ENCODE measurements at places on chromosomes 1 and 21.

DNA sequence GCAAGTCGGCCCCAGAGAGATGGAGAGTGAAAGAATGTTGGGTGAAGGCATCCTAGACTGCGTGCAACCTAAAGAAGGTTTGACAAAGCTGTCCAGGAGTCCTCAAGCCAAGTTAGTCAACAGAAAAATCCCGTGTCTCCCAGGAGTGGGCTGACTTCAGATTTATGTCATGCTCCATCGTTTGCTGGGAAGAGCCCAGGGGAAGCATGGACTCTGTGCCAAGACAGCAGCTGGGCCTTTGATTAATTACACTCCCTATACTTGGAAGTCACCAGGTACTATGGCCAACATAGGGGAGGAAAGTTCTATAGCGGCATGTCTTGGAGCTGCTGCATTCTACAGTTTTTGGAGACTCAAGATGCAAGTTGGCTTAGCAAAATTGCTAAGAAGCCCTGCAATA is 247.4 kb downstream of the KAZN start:
- no peak overlapping the region for H3K4me3 ChIP-seq
- H3K27me3 ChIP-seq: no peaks in the 10 kb centered on the region
- H3K36me3 ChIP-seq: no peaks in the 10 kb centered on the region
- DNase-seq: no peak
- peaks cover 16% of the 10 kb centered on the region for H3K4me1 ChIP-seq

DNA sequence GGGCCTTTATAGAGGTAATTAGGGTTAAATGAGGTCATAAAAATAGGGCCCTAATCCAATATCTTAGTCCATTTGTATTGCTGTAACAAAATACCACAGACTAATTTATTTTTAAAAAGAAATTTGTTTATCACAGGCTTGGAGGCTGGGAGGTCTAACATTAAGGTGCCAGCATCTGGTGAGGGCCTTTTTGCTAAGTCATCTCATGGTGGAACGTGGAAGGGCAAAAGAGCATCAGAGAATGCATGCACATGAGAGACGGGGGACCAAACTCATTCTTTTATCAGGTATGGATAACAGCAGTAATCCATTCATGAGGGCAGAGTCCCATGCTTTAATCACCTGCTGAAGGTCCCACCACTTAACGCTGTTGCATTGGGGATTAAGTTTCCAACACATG is 313.8 kb downstream of the GRIK1 start:
- H3K36me3 ChIP-seq: no peaks in the 10 kb centered on the region
- H3K4me1 ChIP-seq: no peaks in the 10 kb centered on the region
- no peak overlapping the region for H3K4me3 ChIP-seq
- no peak for DNase-seq

- no peak for DNase-seq
- no peaks in the 10 kb centered on the region for H3K27me3 ChIP-seq
- H3K4me1 ChIP-seq: no peaks in the 10 kb centered on the region
- H3K36me3 ChIP-seq: no peaks in the 10 kb centered on the region
- no peak overlapping the region for H3K4me3 ChIP-seq
These were observed 79.8 kb downstream of the LHX8 start for GRCh38 chr1:75214017-75214416.

- peak; percentile 62 for DNase-seq
- H3K27me3 ChIP-seq: no peaks in the 10 kb centered on the region
- no peak overlapping the region for H3K4me3 ChIP-seq
- H3K36me3 ChIP-seq: 0 out of 2 replicates have a peak, but pooled peaks cover 10% of the 10 kb centered on the region
- H3K27ac ChIP-seq: no peak overlapping the region
- H3K4me1 ChIP-seq: no peaks in the 10 kb centered on the region
These were observed 39.5 kb downstream of the TOR3A start for GRCh38 chr1:179121159-179121938.

DNA sequence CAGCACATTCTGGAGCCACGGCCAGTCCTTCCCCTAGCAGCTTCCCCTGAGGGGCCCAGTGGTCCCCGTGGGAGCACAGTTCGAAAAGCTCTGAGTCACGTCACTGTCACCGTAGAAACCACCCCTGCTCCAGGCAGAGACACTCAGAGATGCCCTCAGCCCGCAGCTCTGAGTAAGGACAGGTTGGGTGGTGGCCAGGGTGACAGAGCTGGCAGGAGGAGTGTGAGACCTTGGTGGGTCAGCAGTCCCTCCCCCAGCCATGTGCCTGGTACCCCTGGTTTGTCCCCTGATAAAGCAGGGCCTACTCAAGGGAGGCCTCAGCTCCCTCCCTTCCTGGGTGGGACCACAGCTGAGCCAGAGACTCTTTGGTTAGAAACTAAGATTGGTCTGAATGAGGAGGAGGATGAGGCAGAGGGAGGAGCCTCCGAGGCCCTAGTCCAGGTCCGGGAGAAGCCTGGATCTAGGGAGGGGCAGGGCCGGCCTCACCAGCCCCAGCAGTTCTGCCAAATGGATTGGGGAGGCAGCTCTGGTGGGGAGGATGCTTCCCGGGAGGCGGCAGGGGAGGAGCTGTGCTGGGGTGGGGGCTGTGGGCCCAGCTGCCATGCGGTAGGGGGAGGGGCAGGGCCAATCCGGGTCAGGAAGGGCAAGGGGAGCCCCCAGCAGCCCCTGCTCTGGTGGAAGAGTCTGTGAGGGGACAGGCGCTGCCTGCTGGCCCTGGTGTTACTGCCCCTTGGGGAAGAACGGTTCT is 55.2 kb downstream of the SLC9A1 start:
- H3K27me3 ChIP-seq: no peaks in the 10 kb centered on the region
- H3K4me3 ChIP-seq: no peak overlapping the region
- H3K36me3 ChIP-seq: no peaks in the 10 kb centered on the region
- no peak for DNase-seq
- H3K4me1 ChIP-seq: no peaks in the 10 kb centered on the region

DNA sequence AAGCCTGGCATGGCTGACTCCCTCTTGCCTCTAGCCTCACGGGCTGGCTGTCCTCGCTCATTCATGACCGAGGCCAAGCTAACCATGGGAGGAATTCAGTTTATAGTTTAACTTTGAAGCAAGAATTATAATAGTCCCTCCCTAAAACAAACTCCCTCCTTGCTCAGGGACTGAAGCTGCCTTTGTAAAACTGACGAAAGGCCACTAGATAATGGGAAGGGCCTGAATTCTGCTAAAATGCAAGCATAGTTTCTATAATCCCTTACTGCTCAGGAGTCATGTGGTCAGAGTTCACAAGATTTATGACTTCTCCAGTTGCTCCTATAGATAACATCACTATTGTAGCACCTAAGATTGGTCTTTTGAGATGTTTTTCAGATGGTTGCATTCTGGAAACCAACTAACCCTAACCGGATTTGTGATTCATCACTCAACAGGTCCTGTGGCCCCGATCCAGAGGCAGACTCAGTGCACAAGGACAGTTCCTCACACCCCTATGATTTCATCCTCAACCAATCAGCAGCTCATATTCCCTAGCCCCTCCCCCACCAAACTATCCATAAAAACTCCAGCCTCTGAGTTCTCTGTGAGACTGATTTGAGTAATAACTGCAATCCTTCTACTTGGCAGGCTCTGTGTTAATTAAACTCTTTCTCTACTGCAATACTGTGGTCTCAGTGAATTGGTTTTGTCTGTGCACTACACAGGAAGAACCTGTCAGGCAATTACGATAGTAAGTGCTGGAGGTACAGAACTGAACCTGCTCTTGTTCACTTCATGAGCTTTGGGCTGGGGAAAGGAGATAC is 26.4 kb downstream of the HHIPL2 start:
- no peaks in the 10 kb centered on the region for H3K4me1 ChIP-seq
- no peak overlapping the region for H3K27ac ChIP-seq
- no peaks in the 10 kb centered on the region for H3K36me3 ChIP-seq

DNA sequence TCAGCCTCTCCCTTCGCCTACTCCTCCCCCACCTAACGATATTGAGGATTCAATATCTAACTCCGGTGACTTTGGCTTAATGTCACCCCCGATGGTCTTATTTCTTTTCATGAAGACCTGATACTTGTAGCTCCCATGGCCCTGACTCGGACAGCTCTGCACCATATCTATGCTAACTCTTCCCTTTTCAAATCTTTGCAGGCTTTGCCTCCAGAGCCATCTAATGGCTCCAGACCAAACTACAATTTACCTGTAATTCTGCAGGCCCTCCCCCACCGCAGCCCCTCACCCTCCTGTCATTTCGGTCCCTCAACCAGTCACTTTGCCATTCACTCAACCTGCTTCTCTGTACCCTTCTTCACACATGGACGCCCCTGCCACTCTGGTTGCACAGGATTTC is 7.9 kb upstream of the GSTM5 start:
- DNase-seq: no peak
- H3K4me1 ChIP-seq: no peaks in the 10 kb centered on the region
- H3K4me3 ChIP-seq: no peak overlapping the region
- no peaks in the 10 kb centered on the region for H3K36me3 ChIP-seq
- H3K27ac ChIP-seq: no peak overlapping the region

- H3K27me3 ChIP-seq: no peaks in the 10 kb centered on the region
- no peaks in the 10 kb centered on the region for H3K4me1 ChIP-seq
- H3K4me3 ChIP-seq: no peak overlapping the region
- H3K36me3 ChIP-seq: no peaks in the 10 kb centered on the region
- H3K27ac ChIP-seq: no peak overlapping the region
These were observed 470.9 kb downstream of the SMYD3 start for GRCh38 chr1:246036175-246036574.

- no peak for DNase-seq
- H3K4me3 ChIP-seq: no peak overlapping the region
These were observed 613.9 kb upstream of the NEGR1 start for GRCh38 chr1:72896256-72896655.

GRCh38 chr1:44327679-44328491 is 27.2 kb downstream of the ERI3 start:
- DNase-seq: no peak
- H3K4me3 ChIP-seq: no peak overlapping the region
- H3K27ac ChIP-seq: no peak overlapping the region
- no peaks in the 10 kb centered on the region for H3K4me1 ChIP-seq

- no peak for DNase-seq
- no peaks in the 10 kb centered on the region for H3K27me3 ChIP-seq
- no peaks in the 10 kb centered on the region for H3K4me1 ChIP-seq
- no peak overlapping the region for H3K27ac ChIP-seq
- no peak overlapping the region for H3K4me3 ChIP-seq
- peaks cover 10% of the 10 kb centered on the region for H3K36me3 ChIP-seq
These were observed 21.0 kb downstream of the SDE2 start for GRCh38 chr1:225977937-225978748.

GRCh38 chr1:214234635-214235025 is 46.3 kb upstream of the SMYD2 start:
- H3K27me3 ChIP-seq: no peaks in the 10 kb centered on the region
- no peak for DNase-seq
- H3K36me3 ChIP-seq: no peaks in the 10 kb centered on the region
- no peak overlapping the region for H3K4me3 ChIP-seq
- no peaks in the 10 kb centered on the region for H3K4me1 ChIP-seq
- H3K27ac ChIP-seq: no peak overlapping the region

GRCh38 chr21:25967901-25968438 is 202.6 kb downstream of the APP start:
- peaks cover 21% of the 10 kb centered on the region for H3K4me1 ChIP-seq
- no peaks in the 10 kb centered on the region for H3K36me3 ChIP-seq
- no peak for DNase-seq
- no peaks in the 10 kb centered on the region for H3K27me3 ChIP-seq
- no peak overlapping the region for H3K4me3 ChIP-seq
- H3K27ac ChIP-seq: peak overlapping the region; percentile 82

DNA sequence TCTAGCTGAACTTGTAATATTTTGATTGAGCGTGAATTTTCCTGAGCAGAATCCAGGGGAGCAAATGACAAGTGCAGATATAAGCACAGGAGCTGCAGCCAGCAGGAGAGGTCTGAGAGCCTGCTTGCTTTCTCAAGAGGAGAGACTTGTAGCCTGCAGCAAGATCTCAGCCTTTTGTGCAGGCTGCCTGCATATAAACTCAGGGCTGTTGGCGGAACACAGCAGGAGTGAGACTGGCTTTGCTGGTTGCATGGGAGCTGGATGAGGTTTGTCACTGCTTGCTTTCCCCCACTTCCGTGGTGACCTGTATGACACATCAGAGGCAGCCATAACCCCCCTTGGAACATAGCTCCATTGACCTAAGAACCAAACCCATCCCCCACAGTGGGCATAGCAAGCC is 725.4 kb upstream of the RGS18 start:
- no peaks in the 10 kb centered on the region for H3K4me1 ChIP-seq
- H3K27me3 ChIP-seq: no peaks in the 10 kb centered on the region
- DNase-seq: no peak
- H3K4me3 ChIP-seq: no peak overlapping the region
- no peak overlapping the region for H3K27ac ChIP-seq

GRCh38 chr1:220684890-220685289 is 5.3 kb upstream of the C1orf115 start:
- H3K27me3 ChIP-seq: no peaks in the 10 kb centered on the region
- no peak for DNase-seq
- peaks cover 3% of the 10 kb centered on the region for H3K4me1 ChIP-seq
- no peaks in the 10 kb centered on the region for H3K36me3 ChIP-seq
- no peak overlapping the region for H3K27ac ChIP-seq

DNA sequence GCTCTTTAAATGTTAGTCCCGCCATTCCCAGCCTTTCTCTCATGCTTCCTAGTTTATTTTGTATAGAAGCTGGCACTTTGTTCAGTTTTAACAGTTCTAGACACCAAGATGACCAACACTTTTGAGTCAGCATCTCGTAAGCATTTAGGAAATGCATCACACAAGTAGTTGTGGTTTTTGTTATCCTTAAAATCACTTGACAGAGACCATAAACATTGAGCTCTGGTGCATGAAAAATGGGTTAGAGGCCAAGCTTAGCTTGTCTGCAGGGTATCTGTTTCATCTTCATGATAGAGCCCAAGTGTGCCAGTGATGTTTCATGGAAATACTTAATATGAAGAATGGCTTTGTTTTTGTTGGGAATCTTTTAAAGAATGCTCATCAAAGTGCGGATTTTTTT is 159.7 kb downstream of the DISP1 start:
- no peaks in the 10 kb centered on the region for H3K4me1 ChIP-seq
- DNase-seq: peak; percentile 23
- H3K36me3 ChIP-seq: no peaks in the 10 kb centered on the region

DNA sequence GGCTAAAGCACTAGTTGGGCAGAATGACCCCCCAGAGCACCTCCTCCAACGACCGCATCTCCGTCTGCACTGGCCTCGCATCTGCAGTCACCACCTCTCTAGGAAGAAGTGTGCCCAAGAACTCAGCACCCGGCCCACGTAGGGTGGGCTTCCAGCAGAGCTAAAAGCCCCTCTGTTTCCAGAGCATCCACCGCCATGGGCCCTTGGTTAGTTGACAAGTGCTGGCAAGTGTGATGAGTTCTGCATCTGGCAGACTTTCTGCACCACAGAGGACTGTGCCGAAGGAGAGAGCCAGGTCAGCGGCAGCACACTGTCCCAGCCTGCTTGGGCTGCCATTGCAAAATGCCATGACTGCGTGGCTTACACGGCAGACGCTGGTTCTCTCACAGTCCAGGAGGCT is 76.4 kb upstream of the COL6A1 start:
- DNase-seq: no peak
- H3K36me3 ChIP-seq: no peaks in the 10 kb centered on the region
- H3K4me3 ChIP-seq: no peak overlapping the region
- H3K27ac ChIP-seq: no peak overlapping the region
- peaks cover 48% of the 10 kb centered on the region for H3K27me3 ChIP-seq

GRCh38 chr1:26607186-26607585 is 77.6 kb downstream of the RPS6KA1 start:
- H3K27ac ChIP-seq: no peak overlapping the region
- DNase-seq: no peak
- no peaks in the 10 kb centered on the region for H3K36me3 ChIP-seq

GRCh38 chr1:24301785-24302175 is 17.4 kb upstream of the GRHL3 start:
- H3K4me3 ChIP-seq: no peak overlapping the region
- no peak overlapping the region for H3K27ac ChIP-seq
- no peaks in the 10 kb centered on the region for H3K4me1 ChIP-seq

Measured in MM.1S (cell line).